ENCODE measurements at places on chromosomes 5 and 9.

DNA sequence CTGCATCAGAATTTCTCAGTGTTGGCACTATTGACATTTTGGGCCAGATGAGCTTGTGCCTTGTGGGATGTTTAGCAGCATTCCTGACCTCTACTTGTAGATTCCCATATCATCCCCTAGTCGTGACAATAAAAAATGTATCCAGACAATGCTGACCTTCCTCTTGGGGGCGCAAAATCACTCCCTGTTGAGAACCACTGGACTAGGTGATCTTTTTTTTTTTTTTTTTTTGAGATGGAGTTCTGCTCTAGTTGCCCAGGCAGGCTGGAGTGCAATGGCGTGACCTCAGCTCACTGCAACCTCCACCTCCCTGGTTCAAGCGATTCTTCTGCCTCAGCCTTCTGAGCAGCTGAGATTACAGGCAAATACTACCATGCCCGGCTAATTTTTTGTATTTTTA lies 22.6 kb downstream of the STXBP1 start:
- DNase-seq: no peak

- DNase-seq: no peak
These were observed 18.1 kb downstream of the PRRC2B start for GRCh38 chr9:131411719-131412681.

- DNase-seq: no peak
These were observed 14.2 kb upstream of the FOXB2 start for GRCh38 chr9:77005216-77005615.

DNA sequence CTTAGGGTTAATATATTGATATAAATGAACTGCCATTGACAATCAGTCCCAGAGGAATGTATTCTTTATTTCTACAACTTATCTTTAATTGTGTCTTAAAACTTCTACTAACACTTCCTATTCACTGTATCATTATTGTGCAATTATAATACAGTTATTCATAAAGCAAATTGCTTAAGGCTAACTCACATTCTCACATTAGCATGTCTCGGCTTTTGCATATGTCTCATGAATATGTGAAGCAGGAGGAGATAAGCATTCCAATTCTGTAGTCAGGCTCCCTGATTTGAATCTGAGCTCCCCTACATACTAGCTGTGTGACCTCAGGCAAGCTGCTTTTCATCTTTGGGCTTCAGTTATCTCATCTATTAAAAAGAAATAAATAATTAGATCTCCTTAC lies 45.4 kb downstream of the PLGRKT start:
- DNase-seq: no peak

- DNase-seq: no peak
These were observed 377.2 kb upstream of the TNC start for GRCh38 chr9:115495052-115495635.

- DNase-seq: no peak
These were observed 114.1 kb downstream of the MUSK start for GRCh38 chr9:110782701-110783100.

GRCh38 chr9:77511525-77511924 lies 136.6 kb downstream of the GNA14 start:
- no peak for DNase-seq

DNA sequence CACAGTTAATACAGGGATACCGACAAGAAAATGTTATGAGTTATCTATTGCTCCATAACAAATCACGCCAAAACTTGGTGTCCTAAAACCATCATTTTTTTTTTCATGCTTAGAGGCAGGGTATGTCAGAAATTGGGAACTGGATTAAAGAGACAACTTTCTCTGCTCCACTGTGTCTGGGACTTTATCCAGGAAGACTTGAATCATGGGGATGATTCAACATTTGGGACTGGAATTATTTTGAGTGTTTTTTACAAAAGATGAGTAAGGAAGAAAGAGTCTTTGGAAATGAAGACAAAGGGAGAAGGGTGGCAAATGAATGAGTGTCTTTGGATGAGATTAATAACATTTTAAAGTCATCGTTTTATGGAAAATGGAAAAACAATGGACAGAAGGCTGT lies 1883.7 kb upstream of the C9orf72 start:
- no peak for DNase-seq
